ENCODE measurements at places on chromosomes 12 and 14.

GRCh38 chr12:58919231-58920101, 838 bp downstream of the LRIG3 start:
- DNase-seq: peak; percentile 68

DNA sequence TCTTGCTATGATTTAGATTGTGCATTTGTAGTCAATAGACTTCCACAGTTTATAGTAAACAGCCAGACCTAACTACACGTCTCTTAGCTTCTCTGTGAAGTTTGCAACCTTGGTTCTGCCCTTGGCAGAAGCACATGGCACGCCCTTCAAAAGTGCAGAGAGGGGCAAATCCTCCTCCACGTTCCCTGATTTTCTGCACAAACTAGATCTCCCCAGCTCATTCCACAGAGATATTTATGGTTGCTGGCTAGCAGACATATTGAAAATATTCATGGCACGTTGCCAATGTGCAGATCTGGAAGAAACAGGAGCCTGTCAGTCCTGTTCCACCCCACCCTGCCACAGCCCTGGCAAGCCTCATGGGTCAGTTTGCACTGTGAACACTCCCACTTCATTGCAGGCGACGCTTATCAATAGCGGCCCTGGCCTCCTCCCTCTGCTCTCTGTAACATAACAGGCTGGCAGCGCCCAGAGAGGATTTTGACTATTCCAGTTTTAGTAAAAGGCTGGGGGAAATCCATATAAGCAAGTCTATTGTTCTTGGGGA, 6.5 kb upstream of the LGALS3 start:
- no peak for DNase-seq

- no peak for DNase-seq
Measured at GRCh38 chr14:68771631-68772030, 21.2 kb downstream of the ZFP36L1 start.

DNA sequence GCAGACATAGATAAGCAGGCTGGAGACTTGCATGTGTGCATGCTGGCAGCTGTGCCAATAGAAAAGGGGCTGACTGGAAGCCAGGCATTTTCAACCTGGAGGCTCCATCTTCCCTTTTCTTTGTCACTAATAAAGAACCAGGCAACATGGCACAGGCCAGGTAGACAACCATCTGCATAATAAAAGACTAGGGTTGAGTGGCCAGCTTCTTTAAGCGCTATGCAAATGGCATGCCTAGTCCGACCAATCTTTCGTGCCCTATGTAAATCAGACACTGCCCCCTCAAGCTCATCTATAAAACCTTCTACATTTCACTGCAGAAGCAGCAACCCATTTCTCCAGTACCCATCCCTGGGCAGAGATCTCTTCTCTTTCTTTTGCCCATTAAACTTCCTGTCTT, 4.6 kb upstream of the KLRC1 start:
- DNase-seq: no peak

DNA sequence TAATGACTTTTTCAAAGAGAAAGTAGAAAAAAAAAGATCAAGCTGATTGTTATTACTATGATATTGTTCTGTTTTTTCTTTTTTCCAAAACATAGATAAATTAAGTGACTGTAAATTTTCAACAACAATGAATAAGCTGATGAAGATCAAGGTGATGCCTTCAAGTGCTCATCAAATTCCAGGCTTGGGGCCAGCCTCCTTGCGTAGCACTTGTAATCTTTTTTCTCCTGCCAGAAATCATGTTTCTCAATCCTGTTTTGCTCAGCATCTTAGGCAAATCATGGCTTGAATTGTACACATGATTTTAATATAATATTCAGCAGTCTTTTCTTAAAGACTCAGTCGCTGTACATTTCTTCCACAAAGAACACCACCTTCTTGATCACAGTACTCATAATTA, 333.2 kb downstream of the NPAS3 start:
- DNase-seq: no peak

GRCh38 chr12:110371408-110372055, 32.0 kb downstream of the ANAPC7 start:
- DNase-seq: peak; percentile 44

GRCh38 chr12:85275374-85275773, 4.6 kb upstream of the ALX1 start:
- DNase-seq: peak; percentile 59

DNA sequence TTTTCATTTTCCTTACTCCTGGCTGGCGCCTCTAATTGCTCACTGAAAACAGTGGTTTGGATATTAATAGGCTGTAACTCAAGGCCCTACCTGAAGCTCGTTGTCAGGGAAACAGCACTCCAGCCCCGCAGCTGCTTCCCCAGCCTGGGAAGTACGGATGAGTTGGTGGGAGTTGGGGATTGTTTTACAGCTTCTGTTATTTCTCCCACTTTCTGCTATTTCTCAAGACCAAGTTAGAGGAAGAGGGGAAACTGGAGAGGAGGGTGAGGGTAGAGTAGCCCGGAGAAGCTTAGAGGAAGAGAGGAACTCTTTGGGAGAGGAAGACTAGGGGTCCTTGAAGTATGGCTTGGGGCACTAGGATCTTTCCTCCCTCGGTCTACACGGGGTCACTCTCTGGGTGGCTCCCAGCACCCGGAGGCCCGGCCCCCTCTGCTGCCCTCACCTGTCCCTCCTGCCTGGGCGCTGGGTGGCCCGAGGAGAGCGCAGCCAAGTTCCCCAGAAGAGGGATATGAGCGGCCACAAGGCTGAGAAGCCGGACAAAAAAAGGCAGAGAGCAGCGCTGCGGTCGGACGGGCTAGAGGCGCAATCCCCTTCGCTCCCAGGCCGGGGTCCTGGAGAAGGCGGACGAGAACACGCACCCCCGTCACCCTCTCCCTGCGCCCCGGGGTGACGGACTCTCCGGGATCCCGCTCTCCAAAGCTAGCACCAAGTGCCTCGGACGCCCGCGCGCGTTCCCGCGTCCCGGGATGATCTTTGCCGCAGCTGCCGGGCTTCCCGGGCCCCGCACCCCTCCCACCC, 671 bp downstream of the SPTB start:
- no peak for DNase-seq

DNA sequence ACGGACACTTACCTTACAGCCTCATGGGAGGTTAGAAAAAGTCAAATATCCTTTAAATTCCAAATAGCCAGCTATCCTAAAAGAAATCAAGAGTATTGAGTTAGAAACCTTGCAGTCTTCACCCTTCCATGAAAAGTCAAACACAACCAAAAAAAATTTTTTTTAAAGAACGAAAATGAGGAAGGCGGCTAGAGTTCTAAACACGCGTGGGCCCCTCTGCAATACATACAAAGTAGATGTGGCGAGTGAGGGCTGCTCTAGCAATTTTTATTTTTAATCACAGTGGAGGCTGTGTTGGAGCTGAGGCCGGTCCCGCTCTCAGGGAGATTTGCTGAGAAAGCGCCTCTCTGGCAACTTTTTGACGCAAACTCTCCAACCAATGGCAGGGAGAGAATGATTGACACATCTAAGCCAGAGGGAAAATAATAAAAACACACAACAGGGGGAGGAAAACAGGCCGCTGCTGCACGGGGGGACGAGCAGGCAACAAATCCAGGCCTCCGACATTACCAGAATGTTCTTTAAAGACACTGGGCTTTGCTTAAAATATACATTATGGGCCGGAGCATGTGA, at the start of gene OTX2:
Gene OTX2, minus strand, starts transcription at position 333 of the 573 bp plus-strand sequence. CDS start 5,023 bp downstream, outside the sequence.
- no peak for DNase-seq

DNA sequence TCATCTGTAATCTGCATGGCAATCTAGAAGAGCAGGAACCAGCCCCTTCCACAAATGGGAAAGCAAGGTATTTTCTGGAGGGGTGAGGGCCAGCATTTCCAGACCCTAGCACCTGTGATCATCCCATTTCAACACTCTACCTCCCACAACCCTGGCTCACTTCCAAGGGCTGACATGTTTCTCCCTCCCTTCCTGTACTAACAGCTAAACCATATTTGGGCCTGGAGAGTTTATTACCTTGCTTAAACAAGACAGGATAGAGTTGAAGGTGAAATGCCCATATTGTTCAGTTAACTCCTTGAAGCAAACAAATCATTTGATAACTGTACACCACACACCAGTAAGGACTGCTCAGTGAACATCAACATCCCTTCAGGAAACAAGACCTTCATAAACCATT, 158.4 kb downstream of the PPM1H start:
- DNase-seq: no peak

DNA sequence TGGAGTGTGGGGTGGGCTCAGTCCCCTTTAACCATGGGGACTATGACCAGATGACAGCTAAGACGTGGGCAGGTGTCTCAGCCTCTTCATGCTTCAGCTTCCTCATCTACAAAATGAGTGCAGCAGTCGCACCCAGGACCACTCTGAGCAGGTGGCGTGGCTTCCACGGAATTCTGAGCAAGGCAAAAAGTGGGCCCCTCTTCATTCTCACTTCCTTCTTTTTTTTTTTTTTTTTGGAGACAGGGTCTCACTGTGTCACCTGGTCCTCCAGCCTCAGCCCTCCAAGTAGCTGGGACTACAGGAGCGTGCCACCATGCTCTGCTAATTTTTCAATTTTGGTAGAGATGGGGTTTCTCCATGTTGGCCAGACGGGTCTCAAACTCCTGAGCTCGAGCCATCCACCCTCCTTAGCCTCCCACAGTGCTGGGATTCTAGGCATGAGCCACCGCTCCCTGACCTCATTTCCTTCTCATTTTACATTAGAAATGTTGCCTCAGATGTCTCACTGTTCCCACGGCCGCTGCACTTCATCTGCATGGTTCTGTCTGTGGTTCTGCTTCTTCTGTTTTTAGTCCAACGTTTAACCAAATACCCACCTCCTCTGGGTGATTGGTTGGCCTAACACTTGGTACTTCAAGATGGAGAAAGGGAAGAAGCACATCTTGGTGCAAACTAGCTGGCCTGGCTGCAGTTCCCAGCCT, 41.3 kb upstream of the BCL7A start:
- peak; percentile 22 for DNase-seq

- DNase-seq: peak; percentile 13
Measured at GRCh38 chr12:89863493-89863938, 154.9 kb upstream of the ATP2B1 start.

GRCh38 chr12:127822809-127823411, 444.1 kb upstream of the TMEM132C start:
- no peak for DNase-seq

- DNase-seq: no peak
Measured at GRCh38 chr14:73217411-73217810, 19.9 kb upstream of the PAPLN start.

GRCh38 chr12:102510463-102510862, 30.1 kb upstream of the IGF1 start:
- DNase-seq: no peak

DNA sequence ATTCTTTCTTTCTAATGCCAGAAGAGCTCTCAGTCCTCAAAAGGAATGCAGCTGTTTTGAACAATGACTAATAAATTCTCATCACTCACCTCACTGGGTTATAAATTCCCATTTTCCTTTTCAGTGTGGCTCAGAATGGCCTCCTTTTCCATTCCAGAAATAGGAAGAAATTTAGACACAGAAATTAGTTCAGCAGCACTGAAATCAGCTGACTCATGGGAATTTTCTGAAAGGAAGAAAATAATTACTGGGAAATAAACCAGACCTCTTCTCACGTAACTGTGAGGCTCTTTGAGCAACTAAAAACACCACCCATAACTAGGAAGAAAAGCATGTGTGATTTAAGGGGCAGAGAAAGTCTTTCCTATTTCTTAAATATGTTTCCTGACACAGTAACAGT, 23.8 kb downstream of the CD163 start:
- DNase-seq: no peak

DNA sequence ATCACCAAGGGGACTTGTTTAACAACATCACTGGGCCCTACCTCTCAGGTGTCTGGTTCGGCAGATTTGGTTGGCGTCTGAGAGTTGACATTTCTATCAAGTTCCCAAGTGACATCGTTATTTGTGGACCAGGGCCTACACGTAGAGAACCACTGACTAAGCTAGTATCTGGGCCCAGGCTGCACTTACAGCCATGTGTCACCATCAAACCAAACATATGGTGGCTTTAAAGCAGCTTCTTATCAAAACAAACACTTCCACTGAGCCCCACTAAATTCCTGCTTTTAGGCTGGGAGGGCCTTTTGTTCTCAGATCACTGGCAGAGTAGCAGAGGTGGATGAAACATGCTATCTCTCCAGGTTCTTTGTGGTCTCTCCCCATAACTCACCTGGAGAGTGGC, 220.5 kb downstream of the PELI2 start:
- DNase-seq: no peak

DNA sequence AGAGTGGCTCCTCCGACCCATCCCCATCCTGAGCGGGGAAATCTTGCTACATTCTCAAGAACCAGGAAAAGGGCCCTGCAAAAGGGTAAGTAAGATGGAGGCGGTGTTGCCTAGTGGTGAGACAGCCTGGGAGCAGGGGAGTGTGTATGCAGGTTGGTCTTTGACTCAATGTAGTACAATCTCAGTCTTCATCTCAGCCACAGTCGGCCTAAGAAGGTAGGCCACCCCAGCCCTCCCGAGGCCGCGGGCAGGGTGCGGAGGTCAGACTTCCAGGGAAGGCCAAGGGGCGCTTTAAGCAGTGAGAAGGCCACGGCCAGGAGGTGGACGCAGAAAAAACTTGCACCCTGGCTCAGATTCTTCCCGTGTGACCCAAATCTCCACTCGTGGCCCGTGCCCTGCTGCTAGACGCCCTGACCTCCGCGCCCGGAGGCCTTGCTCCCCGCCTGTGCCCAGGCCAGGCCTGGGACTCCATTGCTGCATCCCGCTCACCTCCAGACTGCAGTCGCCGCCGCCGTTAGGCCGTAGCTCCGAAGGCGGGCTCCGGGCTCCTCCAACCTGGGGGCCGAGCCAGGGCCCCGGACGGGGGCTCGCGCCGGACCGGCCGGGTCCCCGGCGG, 435 bp downstream of the FOXM1 start:
- DNase-seq: peak; percentile 40

- peak; percentile 97 for DNase-seq
Measured at GRCh38 chr12:52119398-52120254, 40.1 kb downstream of the SMIM41 start.

- no peak for DNase-seq
Measured at GRCh38 chr12:1474041-1474573, 120.3 kb downstream of the FBXL14 start.

DNA sequence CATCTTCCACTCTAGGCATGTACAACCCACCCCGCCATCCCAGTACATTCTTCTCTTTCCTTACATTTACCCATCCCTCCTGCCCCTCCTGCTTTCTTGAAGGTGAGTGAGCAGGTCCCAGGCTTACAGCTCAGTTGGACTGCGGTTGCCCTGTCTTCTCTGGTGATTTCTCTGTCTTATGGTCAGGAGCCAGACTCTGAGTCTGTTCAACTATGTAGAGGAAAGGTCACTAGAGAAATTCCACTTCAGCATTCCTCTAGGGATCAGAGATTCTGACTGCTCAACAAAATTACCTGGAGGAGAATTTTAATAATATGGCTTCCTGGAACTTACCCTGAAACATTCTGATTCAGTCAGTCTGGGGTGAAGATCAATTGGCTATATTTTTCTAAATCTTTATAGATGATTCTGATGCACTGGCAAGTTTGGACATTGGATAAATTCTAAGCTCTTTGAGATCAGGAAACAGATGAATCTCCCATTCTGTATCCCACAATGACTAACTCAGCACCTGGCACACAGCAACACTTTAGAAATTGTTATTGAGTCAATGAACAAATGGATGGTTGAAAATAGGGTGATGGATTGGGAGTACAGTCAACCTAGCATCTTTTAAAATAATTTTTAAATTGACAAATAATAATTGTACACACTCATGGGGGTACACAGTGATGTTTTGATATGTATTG, 128.6 kb upstream of the HIF1A start:
- DNase-seq: no peak

Data from RPMI8226 (cell line).